ENCODE measurements at places on chromosomes 2 and 18.

DNA sequence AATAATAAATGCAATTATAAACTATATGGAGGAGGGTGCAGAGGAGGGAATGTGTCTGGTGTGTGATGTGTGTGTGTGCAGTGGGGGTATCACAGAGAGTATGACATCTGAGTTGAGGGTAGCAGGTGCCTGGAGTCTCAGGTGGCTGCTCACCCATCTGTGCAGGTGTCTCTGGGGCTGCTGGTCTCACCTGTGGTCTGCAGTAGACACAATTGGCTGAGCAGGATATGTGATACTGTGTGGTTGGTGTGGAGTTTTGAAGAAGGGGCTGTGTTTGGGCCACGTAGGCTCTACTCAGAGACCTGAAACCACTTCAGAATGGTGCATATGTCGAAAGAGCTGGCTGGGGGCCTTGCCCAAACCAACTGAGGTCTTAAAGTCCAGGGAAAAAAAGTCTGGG lies 17.0 kb downstream of the FABP1 start:
- DNase-seq: no peak

DNA sequence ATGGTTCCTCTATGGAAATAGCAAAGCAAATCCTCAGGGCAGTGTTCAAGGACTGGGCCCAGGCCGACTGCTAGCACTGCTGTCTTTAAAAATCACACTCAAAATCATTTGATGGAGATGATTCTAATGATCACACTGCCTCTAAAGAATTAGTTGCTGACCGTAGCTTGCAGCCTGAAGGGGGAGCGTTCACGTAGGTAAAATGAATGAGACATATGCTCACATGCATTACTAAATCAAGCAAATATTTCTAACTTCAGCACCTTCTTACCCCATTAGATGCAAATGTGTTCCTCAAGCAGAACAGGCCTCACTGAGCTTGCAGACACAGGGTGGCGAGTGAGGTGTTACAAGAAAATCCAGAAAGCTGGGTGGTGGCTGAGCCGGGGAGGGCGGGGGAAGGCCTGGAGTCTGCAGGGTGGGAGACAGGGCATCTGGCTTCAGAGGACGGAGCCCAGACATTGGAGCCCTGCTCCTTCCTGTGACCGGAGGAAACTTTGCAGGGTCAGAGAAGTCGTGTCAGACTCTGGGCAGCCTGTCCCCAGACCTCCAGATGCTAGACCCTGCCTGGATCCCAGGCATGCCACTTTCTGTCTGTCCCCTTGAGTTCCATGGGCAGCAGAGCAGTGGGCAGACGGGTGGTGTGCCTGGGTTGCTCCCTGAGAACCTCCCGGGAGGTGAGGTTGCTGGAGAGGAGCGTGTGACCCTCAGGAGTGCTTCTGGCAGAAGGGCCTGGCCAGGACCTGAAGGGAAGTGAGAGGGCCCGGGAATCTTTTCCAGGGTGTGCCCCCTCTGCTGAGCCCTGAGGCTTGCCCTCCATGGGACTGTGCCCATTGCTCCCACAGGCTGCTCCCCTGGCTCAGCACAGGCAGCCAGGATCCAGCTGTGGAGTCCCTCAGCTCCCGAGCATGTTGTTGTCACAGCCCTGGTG lies 7.1 kb upstream of the NPPC start:
- no peak for DNase-seq

GRCh38 chr2:208189810-208190503 lies at the start of gene C2orf80:
TSS of gene C2orf80 (minus strand) at chr2:208190030. CDS start at chr2:208186986, 3,044 bp downstream.
- DNase-seq: no peak

DNA sequence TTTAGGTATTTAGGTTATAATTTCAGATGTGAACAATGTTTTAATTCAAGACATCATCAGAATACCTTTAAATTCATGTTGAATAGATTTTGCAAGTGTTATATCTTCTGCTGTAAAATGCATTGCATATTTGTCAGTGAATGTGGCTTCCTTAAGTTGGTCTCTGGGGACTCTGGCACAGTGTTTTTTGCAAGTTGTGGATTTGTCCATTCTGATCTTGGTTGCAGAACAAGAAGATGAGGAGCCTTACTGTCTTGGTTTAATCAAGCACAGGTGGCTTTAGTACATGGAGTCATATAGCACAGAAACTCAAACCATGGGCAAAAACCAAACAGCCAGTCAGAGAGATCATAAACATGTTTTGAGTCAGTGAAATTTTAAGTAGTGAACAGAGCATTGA lies 135.7 kb downstream of the ARHGAP28 start:
- no peak for DNase-seq

DNA sequence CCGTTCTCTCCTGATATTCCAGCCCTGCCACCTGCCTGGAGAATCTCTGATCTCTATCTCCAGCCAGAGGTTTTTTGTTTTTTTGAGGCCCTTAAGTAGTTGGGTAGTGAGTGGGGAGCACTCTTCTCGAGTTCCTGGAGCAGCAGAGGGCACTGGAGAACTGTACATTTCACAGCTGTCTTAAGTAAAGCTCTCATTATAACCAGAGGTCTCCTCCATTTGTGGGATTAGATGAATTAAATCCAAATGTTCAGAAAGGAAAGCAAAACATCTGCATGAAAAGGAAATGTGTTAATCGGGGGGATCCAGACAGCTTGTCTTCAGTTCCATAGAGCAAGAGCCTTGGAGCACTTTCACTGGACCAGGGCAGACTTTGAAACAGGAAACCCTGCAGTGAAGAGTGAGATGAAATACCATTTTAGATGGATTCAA lies 32.8 kb downstream of the AOX1 start:
- no peak for DNase-seq

DNA sequence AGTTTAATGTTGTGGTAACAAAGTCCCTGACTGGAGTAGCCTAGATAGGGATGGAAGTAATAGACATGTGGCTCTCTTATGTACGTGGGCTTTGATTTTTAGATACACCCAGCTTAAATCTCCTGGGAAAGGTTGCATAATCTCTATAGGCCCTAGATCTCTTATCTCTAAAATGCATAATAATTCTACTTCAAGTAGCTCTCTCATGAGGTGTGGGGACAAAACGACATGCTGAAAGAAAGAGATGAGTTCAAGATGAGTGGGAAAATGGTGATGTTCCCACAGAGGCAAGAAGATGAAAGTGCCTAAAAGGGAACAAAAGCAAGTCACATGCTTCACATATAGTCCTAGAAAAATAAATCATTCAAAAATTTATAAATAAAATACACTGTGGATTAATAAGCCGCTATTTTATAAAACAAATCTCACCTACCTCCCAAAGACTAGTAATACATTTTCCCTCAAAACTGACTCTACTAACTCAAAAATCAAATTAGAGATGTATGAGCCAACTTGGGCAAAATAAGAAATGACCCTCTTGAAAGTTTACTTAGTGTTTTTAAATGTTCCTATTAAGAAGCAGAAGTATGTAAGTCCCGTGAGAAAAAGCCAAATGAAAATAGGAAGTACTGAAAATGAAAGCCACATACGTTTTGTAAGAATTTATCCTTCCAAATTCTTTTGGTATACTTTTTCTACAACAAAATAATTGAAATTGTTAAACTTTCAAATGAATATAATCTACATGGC lies 148.2 kb upstream of the ITGA4 start:
- DNase-seq: no peak

DNA sequence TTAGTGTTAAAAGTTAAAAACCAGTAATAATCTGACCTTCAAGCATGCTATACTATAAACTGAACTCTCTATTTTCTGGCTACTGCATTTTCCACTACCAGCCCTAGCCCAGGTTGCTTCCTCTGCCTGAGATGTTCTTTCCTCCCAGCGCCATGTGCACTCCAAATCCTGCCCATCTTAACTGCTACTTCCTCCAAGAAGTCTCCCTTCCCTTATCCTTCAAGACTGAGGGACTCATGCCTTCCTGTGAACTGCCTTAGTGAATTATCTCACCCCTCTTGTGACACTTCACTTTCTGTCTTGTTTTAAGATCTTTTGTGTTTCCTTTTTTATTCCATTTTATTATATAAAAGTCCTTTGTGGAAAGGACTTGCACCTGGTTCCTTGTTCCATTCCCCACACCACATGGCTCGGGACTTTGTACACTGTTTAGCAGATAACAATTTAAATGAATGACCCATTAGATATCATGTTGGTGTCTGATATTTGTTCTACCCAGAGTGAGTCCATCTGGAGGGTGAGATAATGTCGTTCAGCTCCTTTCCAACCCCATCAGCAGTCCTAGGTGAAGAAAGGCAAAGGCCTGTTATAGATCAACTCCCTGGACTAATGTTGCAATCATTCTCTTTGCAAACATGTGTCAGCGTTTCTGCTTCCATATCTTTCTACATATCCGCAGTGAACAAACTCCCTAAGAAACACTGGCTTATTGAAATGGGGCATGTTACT lies 20.9 kb upstream of the AGFG1 start:
- DNase-seq: no peak

DNA sequence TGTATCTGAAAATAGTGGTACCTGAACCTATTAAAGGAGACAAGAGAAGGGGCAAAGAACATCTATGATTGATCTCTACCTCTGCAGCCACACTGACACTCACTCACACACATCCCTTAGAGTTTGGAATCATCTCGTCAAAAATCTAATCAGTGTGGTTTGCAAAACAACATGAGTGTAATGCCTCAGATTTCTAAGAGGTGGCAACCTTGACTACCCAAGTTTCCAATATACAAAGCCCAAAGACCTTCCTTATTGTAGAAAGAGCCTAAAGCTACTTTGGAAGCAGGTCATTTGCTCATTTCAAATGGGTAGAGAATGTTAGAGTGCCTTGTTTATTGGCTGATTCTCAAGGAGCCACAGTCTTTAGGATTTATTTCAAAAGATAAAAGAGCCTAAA lies 444.9 kb downstream of the ARHGAP15 start:
- DNase-seq: no peak

DNA sequence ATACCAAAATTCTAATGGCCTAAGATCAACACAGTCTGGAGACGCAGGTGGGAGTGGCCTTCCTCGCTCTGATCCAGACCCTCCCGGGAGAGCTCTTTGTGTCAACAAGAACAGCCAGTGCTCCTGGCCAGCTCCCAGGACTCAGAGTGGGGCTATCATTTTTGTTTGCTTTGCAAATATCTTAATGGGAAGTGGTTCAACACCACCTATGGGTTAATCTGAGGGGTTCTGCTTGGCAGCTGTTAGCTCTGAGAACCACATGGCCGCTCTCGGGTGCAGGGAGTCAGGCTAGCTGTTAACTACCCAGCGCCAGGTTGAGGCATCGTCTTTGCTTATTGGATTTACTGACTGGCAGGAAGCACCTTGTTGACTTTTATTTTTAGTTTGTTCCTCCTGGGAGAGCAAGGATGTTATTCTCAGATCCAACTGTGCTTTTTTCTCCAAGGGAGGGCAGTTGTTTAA lies 184.8 kb upstream of the SP5 start:
- peak; percentile 23 for DNase-seq

GRCh38 chr2:174572556-174572955 lies 25.0 kb downstream of the WIPF1 start:
- DNase-seq: no peak

GRCh38 chr2:118856978-118857676 lies 9.7 kb upstream of the EN1 start:
- no peak for DNase-seq

GRCh38 chr2:139293992-139294548 lies 513.9 kb upstream of the NXPH2 start:
- no peak for DNase-seq

- no peak for DNase-seq
These were observed 8.7 kb upstream of the NGEF start for GRCh38 chr2:233021771-233022170.

DNA sequence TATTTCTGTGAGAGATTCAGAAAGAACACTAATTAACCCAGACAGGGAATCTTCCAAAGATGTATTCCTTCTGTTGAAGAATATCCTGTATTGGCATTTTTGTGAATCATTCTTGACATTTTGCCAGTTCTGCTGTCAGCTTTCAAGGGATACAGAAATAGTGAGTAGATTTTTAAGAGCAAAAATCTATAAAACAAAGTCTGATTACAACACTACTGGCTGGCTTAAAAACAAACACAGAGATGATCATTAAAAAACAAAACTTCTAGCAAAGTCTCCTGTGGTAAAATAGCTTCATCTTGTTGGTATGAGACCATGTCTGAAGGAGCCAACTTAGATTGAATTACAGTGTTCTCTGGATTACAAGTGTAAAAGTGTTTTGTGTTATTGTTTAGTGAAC lies 866.3 kb upstream of the KLHL29 start:
- DNase-seq: no peak

- no peak for DNase-seq
These were observed 78.0 kb upstream of the TANC1 start for GRCh38 chr2:158890296-158890905.

DNA sequence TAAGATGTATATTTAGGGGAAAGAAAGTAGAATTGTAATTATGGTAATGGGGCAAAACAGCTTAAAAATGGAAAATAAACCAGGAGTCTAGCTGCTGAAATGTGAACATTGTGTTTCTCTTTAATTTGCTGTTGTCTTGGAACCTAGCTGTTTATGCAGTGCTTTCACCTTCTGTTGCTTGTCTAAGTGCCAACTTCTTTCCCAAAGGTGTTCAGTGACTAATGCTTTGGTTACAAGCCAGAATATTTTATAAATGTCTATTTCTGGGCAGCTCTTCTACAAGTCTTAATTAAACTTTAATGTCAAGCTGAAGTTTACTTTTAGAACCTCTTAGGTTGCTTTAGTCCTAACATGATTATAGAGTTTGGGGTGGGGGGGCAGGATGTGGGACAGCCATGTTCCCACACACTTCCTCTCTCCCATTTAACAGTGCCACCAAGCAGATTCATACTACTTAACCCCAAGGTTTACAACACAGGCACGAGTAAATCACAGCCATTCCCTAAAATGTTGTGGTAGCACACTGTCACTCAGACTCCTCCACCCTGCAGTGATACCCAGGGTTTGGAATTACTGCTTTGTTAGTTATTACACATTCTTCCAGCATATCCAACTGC lies 60.6 kb downstream of the ITGA4 start:
- no peak for DNase-seq

DNA sequence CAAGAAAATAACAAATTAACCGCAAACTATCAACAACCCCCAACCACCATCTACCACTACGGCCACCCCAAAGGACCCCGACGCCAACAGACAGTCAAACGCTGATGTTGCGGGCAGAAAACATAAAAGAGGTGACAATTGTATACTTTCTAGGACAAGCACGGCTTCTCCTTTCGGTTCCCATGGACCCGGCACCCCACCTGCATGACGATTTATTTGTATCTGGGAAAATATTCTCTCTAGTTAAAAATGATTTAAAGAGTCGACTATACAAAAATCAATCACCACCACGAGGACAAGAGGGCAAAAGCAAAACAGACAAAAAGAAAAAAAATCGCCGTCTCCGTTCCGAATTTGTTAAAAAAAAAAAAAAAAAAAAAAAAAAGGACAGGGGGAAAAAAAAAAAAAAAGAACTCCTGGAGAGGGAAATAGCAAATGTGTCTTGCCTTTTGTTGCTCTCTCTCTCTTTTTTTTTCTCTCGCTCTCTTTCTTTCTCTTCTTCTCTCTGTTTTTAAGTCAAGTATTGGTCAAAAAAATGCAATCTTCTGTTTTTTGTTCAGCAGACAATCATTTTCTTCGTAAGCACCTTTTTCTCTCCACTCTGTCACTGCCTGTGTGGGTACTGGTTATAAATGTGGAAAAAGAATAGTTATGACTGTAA lies 3.6 kb downstream of the SIX3 start:
- no peak for DNase-seq

GRCh38 chr18:62371436-62371835 lies 46.3 kb downstream of the TNFRSF11A start:
- DNase-seq: no peak
